Nasal cavity respiratory epithelium epithelial cell of viscerocranial mucosa (primary cell): ENCODE measurements at places on chromosomes 3 and 15. TPM values are rescaled to one million over a fixed set of nuclear protein-coding genes. Genes with fewer than 3 reads are reported as not detected.

The RTP3 gene
- not detected in 2 replicates for total RNA-seq

The IMPG2 gene
- total RNA-seq = under 0.01 and 0.14 TPM in 2 replicates

The C3orf20 gene
- not detected in 2 replicates for total RNA-seq

The CLDN16 gene
- total RNA-seq = 1.0 and 3.4 TPM in 2 replicates

The CDHR4 gene
- not detected in 2 replicates for total RNA-seq

The EFHB gene
- under 0.01 TPM in 1 of 2 replicates, not detected in the other for total RNA-seq

The GABRB3 gene
- total RNA-seq = 0.34 and 5.4 TPM in 2 replicates

The MELTF gene
- 1.0 and 24.5 TPM in 2 replicates for total RNA-seq

The CHRM5 gene
- total RNA-seq = not detected in 2 replicates

The CTXN2 gene
- total RNA-seq = not detected in 2 replicates

The ADAMTSL3 gene
- total RNA-seq = under 0.01 and 0.07 TPM in 2 replicates

The SAMMSON gene
- total RNA-seq = not detected in 2 replicates

The NR1D2 gene
- total RNA-seq = 32.5 and 42.7 TPM in 2 replicates

The DMXL2 gene
- total RNA-seq = 13.3 and 16.2 TPM in 2 replicates

The PTH1R gene
- not detected in 2 replicates for total RNA-seq

The SLCO3A1 gene
- total RNA-seq = 5.1 and 8.8 TPM in 2 replicates

The BCL2A1 gene
- total RNA-seq = 0.28 TPM in 1 of 2 replicates, not detected in the other

The HIGD2B gene
- not detected in 2 replicates for total RNA-seq

The PRSS50 gene
- under 0.01 TPM in 1 of 2 replicates, not detected in the other for total RNA-seq

The FEZF2 gene
- not detected in 2 replicates for total RNA-seq

The ITPKA gene
- total RNA-seq = 1.00 and 1.7 TPM in 2 replicates

The TMEM45A gene
- total RNA-seq = 8.5 and 10.7 TPM in 2 replicates

The CGGBP1 gene
- total RNA-seq = 39.6 and 60.2 TPM in 2 replicates

The HAPLN3 gene
- total RNA-seq = 0.68 and 5.1 TPM in 2 replicates

The ERICH6 gene
- total RNA-seq = not detected in 2 replicates

The RETNLB gene
- total RNA-seq = not detected in 2 replicates
